ENCODE measurements at places on chromosomes 11 and 22.

DNA sequence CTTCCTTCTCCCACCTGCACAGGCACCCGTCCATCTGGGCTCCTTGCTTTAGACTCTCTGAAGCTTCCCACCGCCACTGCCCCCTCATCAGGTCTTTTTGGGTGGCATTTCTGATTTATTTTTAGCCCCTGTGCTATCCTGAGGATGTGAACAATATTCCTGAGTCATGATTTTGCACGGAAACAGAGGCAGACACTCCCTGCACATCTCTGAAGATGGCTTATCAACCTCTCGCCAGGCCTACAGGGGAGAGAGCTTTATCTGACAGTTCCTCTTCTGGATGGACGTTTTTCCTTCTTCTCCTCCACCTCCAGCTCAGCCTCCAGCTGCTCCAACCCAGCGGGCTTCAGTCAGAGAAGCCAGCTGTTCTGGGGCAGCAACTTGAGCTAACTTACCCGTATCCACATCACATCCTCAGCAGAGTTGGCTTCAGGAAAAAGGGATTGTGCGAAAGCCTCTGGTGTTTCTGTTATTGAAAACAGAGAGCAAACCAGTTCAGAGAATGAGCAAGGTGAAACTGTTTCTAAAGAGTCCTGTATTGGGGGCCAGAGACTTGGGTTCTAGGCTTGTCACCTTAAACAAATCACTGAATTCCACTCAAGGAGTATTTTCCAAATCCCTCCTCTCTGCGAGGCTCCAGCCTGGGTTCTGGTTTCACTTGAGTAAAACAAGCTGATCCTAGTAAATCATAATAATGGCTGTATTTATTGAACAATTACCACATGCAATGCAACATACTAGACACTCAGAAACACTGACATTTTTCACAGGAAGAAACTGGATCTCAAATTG, 33.1 kb upstream of the ETS1 start:
- peak; percentile 46 for DNase-seq

- no peak for DNase-seq
Observed at GRCh38 chr11:65219930-65220213, 38.1 kb downstream of the CAPN1 start.

- DNase-seq: peak; percentile 41
Observed at GRCh38 chr11:2806351-2807024, 79.1 kb downstream of the CDKN1C start.

- DNase-seq: peak; percentile 69
Observed at GRCh38 chr11:17828311-17828751, 93.8 kb downstream of the KCNC1 start.

GRCh38 chr11:65329478-65329877, 4.2 kb upstream of the DPF2 start:
- DNase-seq: no peak

DNA sequence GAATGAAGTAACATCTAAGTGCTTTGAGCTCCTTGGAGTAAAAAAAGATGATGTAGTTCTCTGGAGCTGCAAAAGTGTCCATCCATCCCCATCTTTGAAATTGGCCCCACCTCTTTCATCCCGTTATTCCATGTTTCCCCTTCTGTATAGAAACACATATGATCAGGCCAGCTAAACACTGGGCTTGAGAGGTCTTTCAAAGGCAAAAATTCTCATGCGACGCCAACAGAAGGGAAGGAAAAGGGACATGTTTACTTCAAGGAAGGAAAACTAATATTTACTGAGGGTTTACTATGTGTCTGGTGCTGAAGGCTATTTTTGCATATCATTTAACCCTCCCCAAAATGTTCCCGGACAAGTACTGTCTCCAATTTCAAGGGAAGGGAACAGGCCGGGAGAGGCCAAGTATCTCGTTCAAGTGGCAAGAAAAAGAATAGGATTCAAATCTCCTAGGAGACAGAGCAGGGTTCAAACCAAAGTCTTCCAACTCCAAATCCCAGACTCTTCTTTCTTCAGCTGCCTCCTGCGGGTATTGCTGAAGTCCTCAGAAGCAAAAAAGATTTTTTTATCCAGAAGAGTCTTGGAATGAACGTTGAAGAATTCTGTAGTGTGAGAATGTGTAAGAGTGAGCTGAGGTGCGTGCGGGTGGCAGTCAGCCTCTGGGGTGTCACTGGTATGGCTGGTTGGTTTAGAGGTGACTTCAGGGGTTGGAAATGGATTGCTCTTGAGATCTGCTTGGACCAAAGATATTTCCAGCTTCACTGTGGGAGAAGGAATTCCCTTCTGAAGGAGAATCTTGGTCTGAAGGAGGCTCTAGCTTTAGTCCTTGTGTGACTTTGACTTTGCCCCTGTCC, 10.1 kb downstream of the TECTA start:
- no peak for DNase-seq

GRCh38 chr11:115496892-115497291, 7.3 kb downstream of the CADM1 start:
- no peak for DNase-seq

GRCh38 chr22:43295173-43295572, 48.0 kb downstream of the SCUBE1 start:
- DNase-seq: no peak

DNA sequence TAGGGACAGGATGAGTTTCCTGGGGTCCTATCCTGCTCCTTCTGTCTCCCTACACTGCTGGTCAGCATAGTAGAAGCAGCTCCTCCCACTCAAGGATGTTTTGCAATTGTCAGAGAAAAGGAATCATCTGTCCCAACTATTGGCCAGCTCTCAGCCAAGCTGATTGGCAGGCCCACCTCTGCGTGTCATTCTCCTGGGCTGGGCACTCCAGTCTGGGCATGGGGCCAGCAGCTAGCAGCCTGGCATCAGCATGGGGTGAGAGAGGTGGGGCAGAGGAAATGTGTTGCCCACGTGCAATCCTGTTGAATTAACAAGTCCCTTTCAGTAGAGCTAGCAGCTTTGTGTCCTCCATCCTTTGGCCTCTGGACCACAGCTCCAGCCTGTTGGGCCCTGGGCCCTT, 14.1 kb downstream of the ANKK1 start:
- DNase-seq: peak; percentile 40

DNA sequence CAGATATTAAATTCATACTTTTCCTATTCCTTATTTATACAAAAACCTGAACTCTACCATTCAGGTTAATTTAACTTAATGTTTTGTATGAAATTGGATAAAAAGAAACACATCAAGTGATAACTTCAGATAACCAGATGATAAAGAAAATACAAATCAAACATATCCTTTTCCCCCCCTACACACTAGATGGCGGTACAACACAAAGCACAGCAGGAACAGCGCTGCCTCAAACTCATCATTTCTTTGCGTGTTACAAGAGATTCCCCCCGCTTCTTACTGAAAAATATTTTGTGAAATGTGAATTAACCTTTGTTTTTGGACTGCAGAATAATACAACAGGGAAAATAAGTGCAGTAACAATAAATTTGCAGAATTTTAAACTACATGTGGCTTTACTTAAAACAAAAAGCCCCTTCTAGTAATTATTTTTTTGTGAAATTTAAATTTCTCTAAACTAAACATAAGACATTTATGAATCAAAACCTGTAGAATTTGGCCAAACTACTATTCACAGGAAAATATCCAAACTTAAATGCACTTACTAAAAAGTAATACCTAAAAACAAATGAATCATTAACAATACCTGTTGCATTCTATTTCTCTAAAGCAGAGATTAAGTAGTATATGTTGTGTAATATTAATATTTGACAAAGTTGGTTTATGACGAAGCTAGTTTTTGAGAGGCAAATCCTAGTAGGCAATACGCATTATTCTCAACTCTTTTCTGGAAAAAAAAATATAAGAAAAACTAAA, 74.4 kb downstream of the ARHGAP32 start:
- peak; percentile 62 for DNase-seq

GRCh38 chr11:118911880-118912741, 13.6 kb downstream of the BCL9L start:
- no peak for DNase-seq

GRCh38 chr11:1853376-1854131, 670 bp downstream of the LSP1 start:
- no peak for DNase-seq

GRCh38 chr11:68469122-68469521, 8.6 kb downstream of the PPP6R3 start:
- DNase-seq: no peak

- DNase-seq: peak; percentile 96
Observed at GRCh38 chr22:41367039-41367679, 14.6 kb upstream of the TEF start.

DNA sequence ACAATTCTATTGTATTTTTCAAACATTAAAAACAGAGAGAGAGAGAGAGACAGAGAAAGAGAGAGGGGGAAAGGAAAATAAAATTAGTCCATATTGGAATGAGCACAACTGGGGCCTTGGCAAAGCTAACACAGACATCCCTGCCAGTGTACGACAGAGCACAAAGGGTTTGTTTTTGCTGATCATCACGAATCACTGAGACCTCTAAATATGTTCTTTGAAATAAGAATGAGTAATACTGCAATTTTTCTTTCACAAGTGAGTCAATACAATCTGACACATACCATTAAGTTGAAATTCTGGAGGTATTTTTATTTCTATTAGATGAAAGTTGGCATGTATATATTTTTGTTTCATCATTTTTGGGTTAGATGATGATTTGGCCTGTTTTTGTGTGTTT, 27.0 kb upstream of the LRRC4C start:
- DNase-seq: no peak

- no peak for DNase-seq
Observed at GRCh38 chr11:117226388-117227385, 5.2 kb downstream of the PCSK7 start.

GRCh38 chr11:4643076-4643475, 706 bp upstream of the OR51E1 start:
- DNase-seq: no peak

GRCh38 chr11:43988040-43988817, 45.8 kb downstream of the C11orf96 start:
- no peak for DNase-seq

DNA sequence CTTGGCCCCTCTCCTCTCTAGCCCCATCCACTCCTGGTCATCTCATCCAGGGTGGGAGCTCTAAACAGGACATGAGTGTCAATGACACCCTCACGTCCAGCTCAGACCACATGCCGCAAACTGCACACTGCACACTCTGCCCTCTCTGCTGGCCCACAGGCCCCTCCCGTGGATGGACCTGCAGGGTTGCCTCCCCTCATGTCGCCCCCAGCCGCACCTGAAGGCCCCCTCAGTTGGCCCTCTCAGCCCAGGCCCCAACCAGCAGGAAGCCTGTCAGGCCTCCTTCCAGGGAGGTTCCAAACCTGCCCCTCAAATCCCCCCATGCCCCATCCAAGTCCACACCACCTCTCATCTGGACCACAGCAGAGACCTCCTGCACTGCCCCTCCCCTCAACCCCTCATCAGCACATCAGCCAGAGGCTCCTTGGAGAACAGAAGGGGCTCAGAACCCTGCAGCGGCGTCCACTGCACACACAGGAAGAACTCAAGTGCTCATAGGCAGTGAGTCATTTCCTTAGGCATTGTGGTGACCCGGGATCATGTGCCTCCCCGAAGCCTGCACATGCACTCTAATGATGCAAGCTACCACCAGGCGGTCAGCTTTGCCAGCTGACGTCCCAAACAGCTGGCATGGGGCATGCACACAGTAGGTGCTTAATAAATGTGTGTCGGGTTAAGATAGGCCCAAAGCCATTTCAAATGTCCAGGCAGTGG, 12.9 kb upstream of the CDKN1C start:
- DNase-seq: no peak

DNA sequence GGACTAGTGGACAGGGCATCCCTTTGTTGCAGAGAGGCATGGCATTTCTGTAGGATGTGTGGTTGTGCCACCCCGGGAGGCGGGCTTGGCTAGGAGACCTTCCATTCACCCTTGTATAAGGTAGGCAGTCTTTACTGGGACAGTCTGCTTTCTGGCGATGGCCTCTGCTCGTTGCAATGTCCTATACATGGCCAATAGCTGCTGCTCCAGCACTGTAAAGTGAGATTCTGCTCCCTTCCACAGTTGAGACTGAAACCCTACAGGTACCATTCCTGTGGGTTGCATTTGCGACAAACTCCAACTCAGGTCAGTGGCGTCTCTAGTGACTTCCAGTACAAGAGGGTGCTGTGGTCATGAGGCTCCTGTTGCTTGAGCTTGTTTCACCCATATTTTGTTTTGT, 20.4 kb upstream of the APOL3 start:
- DNase-seq: no peak

- DNase-seq: no peak
Observed at GRCh38 chr11:131121426-131122333, 205.4 kb upstream of the SNX19 start.

All from right forelimb (tissue), 1 donor.